ENCODE measurements at places on chromosomes 4 and X.

DNA sequence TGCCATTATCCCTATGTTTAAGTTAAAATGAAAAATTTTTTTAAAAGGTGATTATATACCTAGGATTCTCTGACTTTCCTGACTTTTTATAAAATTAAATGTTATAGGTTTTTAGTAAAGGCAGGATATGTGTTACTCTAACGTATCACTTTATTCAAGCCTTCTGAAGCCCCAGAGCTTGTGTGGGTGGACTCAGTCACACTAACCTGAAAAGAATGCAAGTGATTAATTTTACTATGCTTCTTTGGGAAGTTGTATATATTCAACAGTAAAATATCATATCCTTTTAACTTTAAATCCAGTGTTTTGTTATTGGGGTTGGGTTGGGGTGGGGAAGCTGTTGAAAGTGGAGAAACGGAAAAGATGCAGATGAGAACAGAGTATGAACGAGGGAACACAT, 22.8 kb downstream of the PDLIM3 start:
- ATAC-seq = no peak

DNA sequence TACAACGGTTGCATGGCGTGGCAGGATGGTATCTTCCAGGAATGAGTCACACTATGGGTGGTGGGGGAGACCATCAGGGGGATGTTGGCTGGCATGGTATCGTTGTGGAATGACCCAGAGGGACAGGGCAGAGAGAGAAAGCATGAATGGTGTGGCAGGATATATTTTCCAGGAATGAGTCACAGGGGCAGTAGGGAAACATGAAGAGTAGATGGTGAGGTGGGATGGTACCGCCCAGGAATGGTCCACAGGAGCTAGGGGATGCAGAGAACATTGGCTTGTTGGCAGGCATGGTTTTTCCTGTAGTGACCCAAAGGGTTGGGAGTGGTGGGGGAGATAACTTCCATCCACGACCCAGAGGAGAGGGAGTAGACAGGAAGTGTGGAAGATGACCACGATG, 62.4 kb downstream of the MAOA start:
- no peak for ATAC-seq

GRCh38 chr4:55546506-55546755, 278 bp downstream of the CLOCK start:
- no peak for ATAC-seq

- no peak for ATAC-seq
Observed at GRCh38 chr4:74583757-74584156, 138.8 kb downstream of the AREG start.

DNA sequence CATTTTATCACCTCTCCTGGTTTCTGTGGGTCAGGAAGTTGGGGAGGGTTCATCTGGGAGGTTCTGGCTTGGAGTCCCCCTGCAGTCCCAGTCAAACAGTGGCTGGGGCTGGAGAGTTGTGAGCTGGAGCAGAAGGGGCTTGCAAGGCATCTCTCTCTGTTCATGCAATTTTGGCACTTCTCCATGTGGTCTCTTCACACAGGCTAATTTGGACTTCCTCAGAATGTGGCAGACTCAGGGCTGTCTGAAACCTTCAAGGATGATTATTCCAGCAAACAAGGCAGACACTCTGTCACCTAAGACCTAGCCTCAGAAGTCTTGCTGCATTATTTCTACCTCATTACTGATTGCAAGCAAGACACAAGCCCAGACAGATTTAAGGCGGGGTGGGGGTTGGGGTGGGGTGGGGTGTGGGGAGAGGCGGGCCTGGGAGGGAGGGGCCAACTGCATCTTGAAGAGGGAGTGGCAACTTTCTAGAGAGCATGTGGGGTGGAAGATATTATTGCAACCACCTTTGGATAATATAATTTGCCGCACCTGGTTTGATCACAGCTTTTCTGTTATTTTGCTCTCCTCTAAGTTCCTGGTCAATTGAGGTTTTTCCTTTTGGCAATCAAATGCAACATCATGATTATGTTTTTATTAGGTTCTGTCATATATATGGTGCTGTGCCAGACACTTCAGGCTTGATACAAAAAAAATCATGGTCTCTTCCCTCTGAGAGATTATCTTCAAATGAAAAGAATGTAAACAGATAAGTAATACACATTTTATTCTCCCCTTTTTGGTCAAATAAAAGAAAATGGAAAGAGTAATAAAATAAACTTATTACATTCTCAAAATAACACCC, 799.5 kb downstream of the RPA4 start:
- no peak for ATAC-seq

- ATAC-seq = peak; percentile 48
Observed at GRCh38 chrX:8988446-8988845, 45.5 kb downstream of the FAM9B start.

- ATAC-seq = no peak
Observed at GRCh38 chrX:73831500-73831899, 268.5 kb downstream of the CHIC1 start.

DNA sequence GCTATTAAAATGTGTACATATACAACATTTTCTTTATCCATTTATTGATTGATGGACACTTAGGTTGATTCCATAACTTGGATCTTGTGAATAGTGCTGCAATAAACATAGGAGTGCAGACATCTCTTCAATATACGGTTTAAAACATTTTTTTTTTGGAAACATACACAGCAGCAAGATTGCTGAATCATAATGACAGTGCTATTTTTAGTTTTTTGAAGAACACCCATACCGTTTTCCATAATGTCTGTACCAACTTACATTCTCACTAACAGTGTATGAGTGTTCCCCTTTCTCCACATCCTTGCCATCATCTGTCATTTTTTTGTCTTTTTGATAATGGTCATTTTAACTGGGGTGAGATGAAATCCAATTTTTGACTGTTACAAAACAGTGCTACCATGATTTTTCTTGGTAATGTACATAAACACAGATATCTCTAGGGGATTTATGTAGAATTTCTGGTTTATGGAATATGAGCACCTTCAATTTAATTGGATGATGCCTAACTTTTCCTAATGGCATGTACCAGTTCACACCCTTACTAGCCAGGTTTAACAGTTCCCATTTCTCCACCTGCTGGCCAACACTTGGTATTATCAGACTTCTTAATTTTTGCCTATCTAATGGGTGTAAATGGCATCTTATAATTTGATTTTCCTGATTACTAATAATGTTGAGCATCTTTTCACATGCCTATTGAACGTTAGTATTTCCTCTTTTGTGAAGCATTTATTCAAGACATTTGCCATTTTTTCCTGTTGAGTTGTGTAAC, 21.0 kb upstream of the TMSB15B start:
- no peak for ATAC-seq

DNA sequence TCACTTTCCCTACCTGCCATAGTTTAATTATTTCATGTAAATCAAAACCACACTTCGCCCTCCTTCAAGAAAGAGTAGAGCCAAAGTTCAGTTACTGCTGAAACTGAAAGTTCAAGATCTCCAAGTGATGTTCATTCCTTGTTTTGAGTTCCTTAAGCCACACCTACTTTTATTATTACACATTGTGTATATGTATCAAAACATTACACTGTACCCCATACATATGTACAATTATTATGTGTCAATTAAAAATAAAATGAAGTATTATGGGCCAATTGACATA, 892.3 kb upstream of the NDST4 start:
- ATAC-seq = no peak

- peak; percentile 8 for ATAC-seq
Observed at GRCh38 chr4:104491481-104492182, 3.1 kb downstream of the CXXC4 start.

GRCh38 chrX:119455264-119455663, 13.0 kb upstream of the SLC25A5 start:
- no peak for ATAC-seq

DNA sequence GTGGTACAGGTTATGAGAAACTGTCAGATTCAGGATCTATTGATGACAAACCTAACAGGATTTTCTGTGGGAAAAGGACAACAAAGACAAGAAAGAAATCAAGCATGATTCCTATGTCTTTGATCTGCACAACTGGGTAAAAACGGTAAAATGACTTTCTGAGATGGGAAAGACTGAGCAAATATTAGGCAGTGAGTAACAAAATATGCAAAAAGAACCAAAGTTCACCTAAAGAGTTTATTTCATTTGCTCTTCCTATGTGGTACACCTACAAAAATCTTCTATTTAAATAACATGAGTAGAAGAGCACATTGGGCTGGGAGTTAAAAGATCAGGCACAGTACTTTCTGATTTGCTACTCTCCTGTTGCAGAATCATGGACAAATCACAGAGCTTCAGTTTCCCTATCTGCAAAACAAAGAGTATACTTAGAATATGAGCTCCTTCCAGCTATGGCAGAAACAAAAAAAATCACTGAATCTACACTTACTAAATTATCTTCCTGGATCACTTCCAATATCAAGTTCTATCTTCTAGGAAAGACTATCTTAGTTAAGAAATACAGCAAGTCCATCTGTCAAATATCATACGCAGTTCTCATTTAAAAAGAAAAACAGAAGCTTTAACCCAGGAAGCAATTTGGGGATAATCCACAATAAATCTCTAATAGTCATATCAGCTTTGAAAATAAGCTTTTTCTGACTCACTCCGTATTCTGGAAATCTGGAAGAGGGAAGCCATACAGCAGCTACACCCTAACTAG, 37.4 kb downstream of the NFXL1 start:
- no peak for ATAC-seq

DNA sequence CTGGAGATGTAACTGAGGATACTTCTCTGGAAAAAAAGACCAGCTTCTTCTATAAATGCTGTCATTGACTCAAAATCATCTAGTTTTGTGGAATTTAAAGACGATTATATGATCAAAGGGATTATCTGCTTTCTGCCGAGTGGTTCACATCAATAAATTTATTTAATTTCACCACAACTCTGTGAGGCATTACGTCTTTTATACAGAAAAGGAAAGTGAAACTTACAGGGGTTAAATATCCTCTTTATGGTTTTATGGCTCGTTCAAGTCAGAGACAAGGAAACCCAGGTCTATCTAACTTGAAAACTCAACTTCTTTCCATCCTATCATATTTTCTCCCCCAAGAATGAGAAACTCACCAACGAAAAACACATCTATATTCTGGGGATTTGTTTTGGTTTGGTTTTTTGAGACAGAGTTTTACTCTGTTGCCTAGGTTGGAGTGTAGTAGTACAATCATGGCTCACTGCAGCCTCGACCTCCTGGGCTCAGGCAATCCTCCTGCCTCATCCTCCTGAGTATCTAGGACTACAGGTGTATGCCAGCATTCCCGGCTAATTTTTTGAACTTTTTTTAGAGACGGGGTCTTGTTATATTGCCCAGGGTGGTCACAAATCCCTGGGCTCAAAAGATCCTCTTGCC, 377.9 kb upstream of the EMCN start:
- no peak for ATAC-seq

DNA sequence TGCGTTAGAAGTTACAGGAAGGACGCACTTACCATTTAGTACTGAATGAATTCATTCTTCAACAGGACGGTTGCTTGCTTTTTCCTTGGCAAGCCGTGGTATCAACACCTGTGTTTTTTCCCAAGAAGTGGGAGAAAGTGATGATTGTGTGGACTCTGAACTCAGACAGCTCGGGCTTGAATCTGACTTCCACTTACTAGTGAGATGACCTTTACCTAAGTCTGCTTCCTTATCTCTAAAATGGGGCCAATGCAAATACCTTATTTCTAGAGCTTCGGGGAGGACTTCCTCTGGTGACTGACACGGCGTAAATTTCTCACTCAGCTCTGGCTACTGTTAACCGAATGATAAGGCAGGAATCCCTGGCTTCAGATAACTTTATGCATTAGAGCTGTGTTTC, 146.8 kb upstream of the RBPJ start:
- ATAC-seq = no peak

- no peak for ATAC-seq
Observed at GRCh38 chr4:4689694-4690440, 148.0 kb upstream of the STX18 start.

GRCh38 chr4:133160853-133161252, 11.8 kb downstream of the PCDH10 start:
- ATAC-seq = no peak

GRCh38 chrX:136658151-136658550, 10.2 kb downstream of the CD40LG start:
- ATAC-seq = no peak

DNA sequence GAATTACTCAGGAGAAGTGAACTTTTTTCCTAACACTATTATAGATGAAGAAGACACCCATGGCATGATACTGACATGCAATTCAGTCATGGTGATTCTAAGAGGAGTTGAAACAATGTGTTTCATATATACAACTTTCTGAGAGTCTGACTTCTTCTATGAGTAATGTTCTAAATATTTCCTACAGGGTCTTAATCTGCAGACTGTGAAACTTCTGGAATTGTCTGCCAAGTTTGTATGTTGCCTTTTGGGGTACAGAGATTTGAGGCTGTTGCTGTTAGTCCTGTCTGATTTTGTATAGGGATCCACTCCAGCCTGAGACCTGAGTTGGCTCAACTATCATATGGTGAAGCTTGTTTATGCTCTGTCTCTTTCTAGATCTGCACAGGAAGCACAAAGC, 160.6 kb upstream of the GATB start:
- ATAC-seq = no peak

- no peak for ATAC-seq
Observed at GRCh38 chrX:130952266-130953043, 49.4 kb upstream of the ENOX2 start.

GRCh38 chr4:132646186-132646585, 502.9 kb upstream of the PCDH10 start:
- ATAC-seq = no peak

DNA sequence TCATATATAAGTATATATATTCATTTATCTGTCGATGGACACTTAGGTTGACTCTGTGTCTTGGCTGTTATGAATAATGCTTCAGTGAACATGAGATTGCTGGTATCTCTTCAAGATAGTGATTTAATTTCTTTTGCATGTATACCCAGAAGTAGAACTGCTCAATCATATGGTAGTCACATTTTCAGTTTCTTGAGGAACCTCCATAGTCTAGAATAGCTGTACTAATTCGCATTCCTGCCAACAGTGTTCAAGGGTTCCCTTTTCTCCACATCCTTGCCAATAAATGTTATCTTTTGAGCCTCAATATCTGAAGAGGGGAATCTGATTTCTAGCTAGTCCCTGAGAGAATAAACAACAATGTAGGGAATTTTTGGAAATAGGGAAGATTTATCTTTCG, 32.4 kb upstream of the CCNG2 start:
- ATAC-seq = no peak

DNA sequence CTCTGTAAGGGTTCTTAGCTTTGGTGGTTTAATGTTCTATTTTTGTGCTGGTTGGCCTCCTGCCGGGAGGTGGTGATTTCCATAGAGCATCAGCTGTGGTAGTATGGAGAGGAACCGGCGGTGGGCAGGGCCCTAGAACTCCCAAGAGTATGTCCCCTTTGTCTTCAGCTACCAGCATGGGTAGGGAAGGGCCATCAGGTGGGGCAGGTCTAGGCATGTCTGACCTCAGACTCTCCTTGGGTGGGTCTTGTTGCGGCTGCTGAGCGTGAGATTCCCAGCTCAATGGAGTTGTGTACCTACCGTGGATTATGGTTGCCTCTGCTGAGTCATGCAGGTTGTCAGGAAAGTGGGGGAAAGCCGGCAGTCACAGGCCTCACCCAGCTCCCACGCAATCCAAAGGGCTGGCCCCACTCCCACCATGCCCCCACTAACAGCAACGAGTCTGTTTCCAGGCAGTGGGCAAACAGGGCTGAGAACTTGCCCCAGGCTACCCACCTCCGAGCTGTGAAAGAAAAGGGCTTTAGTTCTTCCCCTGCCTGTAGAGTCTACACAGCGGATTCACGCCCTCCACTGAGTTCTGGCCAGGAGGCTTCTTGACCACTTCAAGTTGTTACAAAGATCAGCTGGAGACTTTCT, 235.9 kb downstream of the RPA4 start:
- ATAC-seq = no peak

GRCh38 chrX:2766906-2767305, 15.1 kb downstream of the XG start:
- ATAC-seq = no peak

Measured in motor neuron (in vitro differentiated cells).